ENCODE measurements at places on chromosomes 1 and 21.

- no peak for DNase-seq
Observed at GRCh38 chr1:224435318-224435763, 744 bp upstream of the WDR26 start.

DNA sequence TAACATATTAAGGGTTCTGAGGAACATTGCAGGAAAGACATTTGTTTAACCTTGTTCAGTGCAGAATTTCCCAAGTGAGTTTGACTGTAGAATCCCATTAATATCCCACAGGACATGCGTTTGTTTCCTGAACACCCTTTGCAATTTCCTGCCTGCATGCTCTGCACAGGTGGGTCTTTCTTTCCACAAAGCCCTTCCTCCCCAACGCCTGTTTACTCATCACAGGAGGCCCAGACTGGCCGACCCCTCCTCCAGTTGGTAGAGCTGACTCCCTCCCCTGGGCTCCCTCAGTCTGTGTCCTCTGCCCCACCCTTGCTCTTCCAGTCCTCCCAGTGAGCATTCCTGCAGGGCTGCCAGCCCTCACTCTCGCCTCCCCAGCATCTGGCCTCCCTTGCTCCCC, 47.5 kb upstream of the CTPS1 start:
- DNase-seq, result no peak

DNA sequence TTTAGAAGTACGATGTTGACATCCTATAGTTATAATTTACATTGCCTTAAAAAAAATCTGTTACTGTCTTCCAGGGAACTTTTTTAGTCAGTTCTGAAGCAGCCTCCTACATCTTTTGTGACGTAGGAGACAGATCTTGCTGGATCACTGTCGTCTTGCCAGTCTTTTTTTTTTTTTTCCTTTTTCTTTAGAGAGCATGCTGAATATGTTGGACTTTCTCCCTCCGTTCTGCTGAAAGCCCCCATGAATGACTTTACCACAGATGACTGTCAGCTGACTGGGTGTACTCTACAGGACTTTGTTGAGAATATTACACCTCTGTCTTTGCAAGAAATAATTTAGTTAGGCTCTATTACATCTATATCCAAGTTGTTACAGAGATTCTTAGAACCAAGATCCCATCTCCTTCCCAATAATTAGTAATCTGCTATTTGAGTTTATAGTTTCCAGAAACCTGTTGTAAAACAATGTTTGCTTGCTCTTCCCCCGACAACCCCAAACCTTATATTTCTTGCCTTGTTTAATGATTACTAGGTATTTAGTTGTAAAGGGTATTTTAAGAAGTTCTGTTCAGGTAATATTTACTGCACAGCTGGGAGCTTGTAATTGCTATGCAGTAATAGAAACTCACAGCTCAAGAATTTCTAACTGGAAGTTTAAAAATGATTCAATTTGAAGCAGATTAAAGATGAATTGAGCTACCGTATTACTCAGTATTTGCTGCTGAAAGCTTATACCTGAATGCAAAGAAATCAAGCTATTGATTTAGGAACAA, 61.8 kb downstream of the RASAL2 start:
- DNase-seq, result no peak

DNA sequence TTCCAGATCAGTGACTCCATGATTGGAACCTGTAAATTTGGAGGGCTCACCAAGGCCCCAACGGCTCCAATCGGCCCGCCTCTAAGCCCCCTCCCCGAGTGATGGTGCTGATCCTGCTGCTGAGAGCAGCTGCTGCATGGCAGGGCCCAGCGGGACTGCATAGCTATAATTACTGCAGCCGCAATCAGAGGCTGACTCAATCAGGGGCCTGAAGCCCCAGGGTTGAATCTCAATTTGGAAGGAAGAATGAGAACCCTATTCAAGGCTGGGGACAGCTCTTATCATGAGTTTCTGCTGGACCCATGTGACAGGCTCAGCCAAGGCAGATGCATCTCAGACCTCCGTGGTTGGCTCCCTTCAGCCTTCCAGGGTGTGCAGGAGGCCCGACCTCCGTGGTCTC, 42.8 kb upstream of the MAGOH start:
- DNase-seq, result no peak

- no peak for DNase-seq
Observed at GRCh38 chr1:72567521-72567920, 285.2 kb upstream of the NEGR1 start.

DNA sequence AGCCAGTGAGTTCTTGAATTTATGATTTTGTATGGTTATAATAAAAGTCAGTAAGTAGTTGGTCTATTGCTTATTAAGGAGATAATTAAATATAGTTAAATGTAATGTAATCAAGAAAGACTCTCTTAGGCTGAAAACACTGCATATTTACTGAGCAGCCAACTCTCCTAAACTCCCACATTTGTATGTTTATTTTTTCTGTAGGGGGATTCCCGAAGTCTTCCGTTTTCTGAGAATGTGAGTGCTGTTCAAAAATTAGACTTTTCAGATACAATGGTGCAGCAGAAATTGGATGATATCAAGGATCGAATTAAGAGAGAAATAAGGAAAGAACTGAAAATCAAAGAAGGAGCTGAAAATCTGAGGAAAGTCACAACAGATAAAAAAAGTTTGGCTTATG, 56.7 kb downstream of the PKN2 start:
- DNase-seq, result no peak

DNA sequence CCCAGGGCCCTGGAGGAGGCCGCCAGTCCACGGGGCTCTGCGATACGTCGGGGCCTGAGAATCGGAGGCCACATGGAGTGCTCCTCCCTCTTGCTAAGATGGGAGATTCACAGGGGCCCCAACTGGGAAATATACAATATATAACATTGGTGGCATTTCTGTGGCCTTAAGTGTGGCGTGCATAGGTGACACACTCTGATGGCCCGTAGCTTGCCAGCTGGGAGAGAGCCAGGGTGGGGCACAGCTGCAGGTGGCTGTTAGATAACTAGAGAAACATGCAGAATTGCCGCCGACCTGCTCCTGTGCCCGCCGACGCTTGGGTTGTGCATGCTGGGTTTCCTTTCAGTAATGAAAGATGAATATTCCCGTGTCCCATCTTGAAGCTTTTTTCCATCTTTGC, 30.1 kb downstream of the UMODL1 start:
- DNase-seq, result no peak

GRCh38 chr1:178344513-178345091, 152.2 kb downstream of the CLEC20A start:
- peak; percentile 46 for DNase-seq

DNA sequence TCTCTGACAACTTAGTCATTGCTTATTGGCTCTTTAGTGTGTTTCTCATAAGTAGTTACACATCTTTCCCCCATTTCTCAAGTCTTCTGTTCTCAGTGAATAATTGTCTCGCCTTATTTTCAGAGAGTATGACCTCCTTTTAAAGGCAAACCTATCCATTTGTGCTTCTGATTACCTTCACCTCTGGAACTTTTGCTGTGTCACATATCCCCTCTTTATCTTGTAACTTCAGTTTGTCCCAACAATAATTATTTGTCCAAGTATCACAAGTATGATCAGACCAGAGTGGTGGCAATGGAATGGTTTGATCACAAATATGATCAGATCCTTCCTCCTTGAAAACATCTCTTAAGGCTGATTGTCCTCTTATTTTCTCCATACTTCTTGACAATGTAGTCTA, 5.3 kb upstream of the MRPS21 start:
- no peak for DNase-seq

GRCh38 chr1:26284597-26285347, 4.9 kb downstream of the SH3BGRL3 start:
- peak; percentile 82 for DNase-seq

GRCh38 chr21:42301371-42302075, 13.7 kb downstream of the TFF3 start:
- no peak for DNase-seq

DNA sequence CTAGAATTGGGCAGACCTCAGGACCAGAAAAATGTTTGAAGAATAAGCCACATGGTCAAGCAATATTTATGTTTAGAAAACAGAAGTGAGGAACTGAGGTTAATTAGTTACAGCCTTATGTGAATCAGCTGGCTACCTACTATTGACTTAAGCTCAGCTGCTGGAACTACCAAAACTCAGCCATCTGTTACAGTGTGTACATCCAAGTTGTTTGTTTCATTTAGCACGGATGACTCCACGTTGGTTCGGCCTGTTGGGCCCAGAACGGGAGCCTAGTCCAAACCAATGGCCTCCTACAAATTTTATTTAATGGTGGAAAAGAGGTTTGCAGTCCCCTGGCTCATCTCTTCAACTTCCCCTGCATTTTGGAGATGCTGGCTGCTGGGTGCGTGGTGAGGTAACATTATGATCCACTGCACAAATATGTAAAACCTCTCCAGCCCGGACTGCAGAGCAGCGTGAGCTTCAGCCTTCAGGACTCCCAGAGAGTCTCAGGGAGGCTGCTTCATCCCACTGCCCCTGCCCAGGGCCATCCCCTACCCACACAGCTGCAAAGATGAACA, 143.4 kb downstream of the ZZZ3 start:
- DNase-seq, result no peak

GRCh38 chr1:59831529-59831928, 16.8 kb downstream of the HOOK1 start:
- no peak for DNase-seq

DNA sequence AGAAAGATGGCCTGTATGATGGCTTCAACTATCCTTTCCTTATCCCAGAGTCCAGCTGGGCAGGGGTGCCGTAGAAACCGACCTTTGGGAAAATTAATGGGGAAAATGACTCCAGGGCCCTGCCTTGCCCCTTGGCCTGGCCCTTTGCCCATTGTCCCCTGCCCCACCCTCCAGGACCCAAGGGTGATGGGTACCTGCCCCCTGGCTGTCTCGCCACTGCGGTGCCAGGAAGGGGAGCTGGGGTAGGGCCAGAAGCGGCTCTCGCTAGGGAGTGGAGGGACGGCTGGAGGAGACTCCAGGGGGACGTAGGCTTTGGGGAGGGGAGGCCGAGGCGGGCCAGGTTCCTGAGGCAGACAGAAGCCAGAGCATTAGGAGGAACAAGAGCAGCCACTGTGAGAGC, 29.1 kb upstream of the GOLT1A start:
- DNase-seq, result no peak

- peak; percentile 23 for DNase-seq
Observed at GRCh38 chr1:98794196-98794886, 132.8 kb downstream of the SNX7 start.

DNA sequence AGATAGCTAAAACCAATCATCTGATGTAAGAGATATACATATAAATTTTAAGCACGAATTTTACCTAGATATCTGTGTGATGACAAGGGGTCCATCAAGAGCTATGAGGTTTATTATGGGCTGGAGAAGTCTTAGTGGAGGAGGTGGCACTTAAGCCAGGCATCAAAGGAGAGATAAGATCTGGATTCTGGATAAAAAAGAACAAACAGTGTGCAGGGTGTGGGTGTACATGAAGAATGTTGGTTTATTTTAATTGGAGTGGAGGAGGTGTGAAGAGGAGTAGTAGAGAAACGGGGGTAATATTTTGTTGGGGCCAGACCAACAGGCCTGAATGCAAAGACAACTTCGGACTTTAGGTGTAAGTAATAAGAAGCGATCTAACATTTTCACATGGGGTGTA, 80.6 kb downstream of the TM2D1 start:
- no peak for DNase-seq

DNA sequence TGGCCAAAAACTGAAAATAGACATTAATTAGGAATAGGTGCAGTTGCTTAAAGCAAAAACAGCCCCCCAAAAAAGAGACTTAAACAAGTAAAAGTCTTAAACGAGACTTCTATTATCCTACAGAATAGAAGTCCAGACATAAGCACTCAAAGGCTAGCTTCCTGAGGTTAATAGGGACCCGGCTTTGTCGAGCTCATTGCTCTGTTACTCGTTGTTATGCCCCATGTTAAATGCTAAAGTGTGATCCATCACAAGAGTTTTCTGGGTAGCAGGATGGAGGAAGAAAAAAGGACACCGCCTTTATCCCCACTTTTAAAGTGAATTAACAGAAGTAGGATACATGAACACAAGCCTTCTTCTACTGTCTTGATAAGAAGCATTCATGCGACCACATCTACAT, 10.6 kb downstream of the CD1D start:
- no peak for DNase-seq

DNA sequence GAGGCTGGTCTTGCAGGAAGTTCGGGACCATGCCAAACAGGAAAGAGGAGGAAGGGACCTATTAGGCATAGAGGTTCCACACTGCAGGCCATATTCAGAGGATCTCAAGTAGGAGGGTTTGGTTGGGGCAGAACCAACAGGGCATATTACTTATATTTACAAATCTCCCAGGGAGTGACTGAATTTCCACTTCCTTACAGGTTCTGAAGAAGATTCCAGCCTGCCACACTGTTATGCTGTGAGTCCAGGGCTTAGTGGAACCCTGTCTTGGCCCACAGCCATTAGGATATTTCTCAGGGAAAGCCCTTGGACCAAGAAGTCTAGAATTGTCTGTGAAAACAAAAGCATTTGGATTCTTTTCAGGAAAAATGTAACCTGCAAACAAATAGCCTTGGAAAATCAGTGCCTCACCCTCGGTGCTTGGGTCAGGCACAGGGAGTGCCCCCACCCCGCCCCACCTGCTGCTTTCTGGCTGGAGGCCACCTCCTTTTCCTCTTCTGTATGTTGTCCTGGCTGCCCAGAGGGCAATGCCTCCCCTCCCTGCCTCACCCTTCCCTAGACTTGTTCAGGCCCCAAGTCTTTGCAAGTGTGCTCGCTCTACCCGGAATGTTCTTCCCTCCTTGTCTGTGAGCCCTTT, 41.0 kb upstream of the JUN start:
- no peak for DNase-seq

GRCh38 chr1:169809370-169810095, 14.8 kb upstream of the METTL18 start:
- DNase-seq, result peak; percentile 11

DNA sequence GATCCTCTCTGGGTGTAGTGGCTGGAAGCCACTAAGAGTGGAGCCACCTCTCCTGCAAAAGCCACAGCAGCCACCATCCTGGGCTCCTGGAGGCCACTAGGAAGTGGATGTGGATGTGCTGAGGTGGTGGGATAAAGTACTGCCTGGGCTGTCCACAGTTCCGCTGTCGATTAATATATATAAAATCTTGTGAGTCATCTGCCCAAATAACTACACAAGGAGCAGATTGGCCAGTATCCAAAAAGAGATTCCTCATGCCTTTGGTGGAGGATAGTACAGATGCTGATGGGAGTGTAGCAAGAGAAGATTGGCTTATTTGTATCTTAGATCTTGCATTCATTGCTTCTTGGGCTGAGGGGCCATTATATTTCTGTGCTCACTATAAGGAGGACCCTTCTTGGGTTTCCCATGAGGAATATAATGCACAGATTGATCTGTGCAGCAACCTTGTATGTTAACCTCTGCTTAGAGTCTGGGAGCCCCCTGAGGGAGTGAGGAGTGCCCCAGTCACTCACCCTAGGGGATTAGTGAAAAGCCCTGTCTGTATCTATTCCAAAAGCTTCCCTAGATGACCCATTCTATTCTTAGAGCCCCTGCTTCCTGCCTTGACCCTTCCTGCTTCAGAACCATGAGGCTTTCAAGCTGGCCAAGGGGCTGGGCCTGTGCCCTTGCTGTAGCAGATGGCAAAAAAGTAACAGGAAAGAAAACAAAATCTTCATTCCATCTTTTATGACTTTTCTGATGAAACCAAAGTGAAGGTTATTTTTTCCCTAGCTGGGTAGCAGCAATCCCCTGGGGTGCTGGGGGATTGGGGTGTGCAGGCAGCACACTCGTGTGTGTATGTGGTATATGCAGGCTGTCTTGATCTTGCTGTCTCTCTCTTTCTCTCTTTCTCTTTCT, 31.7 kb downstream of the RCSD1 start:
- DNase-seq, result no peak
